DMS153 (cell line): ENCODE measurements at places on chromosomes 12 and 14.

DNA sequence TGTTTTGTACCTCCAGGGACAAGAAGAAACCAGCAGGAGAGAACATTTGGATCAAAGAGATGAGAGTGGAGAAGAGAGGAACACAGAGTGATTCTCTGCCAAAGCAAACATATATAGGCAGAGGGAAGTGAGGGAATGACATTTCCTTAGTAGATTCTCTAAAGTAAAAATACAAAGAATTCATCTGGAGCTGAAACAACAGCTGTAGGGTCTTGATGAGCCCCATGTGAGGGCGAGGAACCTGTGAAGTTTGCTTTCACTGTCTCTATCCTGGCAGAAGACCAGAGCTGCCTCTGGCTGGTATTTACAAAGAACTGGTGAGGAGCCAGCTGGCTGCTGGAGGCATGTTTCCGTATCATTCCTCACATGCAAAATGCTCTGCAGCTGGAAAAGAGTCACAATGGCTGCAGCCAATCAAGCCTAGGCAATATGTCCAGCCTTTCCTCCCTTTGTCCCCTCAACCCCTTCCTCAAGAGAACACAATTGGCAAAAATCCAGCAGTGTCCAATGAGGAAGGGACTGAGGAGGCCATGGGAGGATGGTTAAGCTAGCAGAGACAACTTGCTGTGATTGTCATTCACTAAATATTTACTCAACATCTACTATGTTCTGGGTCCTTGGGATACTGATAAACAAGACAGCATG, 122.5 kb downstream of the PHLDA1 start:
- DNase-seq: peak; percentile 59

GRCh38 chr14:96752125-96752524, 45.1 kb upstream of the VRK1 start:
- DNase-seq: no peak

DNA sequence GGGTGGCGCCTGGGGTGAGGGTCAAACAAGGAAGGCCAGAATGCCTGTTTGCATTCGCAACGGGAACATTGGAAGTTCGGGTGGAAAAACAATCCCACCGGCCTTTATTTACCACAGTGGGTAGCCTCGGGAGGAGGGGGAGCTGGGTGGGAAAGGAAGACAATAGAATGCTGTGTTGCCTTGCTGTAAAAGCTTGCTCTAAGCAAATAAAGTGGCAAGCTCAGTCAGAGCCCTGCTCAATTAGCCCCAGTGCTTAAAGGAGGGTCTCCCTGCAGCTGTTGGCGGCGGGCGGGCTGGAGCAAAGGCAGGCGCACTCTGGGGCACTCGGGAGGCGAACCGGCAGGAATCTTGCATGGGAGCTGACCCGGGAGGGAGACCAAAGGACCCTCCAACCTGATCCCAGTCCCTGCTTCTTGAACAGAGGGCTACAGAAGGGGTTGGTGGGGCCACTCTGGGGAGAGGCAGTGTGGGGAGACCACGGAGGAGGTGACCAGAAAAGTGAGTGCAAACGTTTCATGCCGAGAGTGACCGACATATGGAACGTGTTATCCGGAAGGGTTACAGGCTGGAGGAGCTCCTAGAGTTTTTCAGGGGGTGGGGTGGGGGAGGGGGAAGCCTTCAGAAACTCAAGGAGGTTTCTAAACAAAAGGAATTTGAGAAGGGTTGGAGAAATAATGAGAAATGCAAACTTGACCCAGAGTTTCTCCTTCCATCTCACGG, 48.5 kb downstream of the NTF3 start:
- peak; percentile 44 for DNase-seq

DNA sequence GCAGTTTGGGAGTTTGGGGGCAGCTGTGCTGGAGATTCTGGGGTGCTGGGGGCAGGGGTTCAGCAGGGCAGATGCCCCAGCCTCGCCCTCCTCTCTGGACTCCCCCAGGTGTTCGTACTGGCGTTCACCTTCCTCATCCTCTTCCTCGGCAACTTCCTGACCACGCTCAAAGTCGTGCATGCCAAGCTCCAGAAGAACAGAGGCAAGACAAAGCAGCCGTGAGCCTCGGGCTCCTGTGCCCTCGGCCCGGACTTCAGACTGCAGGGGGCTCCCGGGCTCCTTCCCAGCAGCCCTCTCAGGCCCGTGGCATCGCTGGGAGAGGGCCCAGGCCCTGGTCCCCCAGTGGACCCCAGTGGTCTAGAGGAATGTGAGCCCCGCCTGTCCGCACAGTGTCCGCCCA, 18.0 kb downstream of the RHOF start:
- no peak for DNase-seq

DNA sequence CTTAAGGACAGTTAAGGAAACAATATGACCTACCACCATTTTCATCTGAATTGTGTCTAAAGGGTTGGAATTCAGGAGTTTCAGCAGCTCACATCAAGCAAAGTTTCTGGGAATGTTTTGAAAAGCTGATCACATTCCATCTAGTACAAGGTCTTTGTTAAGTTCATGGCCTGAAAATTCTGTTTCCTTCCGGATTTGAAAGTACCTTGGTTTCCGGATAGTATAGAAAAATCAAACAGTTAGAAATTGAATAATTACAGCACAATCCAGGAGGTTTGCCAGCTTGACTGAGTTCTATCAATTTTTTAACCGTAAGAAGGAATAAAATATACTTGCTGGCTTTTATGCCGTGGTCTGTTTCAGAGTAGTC, 136.5 kb downstream of the HMGA2 start:
- no peak for DNase-seq

DNA sequence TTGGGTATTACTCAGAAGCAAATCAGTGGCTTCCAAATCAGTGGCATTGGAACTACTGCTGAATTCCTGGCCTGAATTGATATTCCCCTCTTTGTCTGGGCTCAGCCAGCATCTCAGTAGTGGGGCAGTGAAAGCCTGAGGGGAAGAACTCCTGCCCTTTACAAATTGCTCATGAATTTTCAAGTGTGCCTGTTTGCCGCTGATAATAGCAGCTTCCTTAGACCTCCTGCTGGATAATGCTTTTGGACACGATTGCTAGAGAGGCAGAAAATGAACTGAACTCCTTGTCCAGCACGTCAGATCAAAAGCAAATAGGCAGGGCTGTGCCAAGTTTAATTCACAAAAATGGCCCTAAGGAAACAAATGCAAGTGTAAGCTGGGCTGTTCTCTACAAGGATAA, 91.3 kb upstream of the GZMB start:
- DNase-seq: no peak

DNA sequence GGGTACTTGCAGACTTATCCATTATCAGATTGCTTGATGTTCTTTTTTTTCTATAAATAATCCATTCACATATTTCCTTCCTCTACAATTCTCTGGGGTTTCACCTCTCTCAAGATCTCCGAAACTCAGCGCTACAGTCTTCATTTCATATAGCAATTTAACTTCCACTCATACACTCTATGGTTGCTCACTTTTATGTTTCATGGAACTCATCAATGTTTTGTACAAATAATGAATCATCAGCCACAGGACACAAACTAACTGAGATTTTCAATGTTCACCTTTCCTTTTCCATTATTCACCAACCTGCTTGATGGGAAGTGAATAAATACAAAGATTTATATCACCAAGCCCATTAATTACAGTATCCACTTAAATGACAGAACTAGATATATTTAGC, 534.7 kb downstream of the LRFN5 start:
- DNase-seq: no peak

GRCh38 chr12:93315907-93316622, 61.7 kb upstream of the NUDT4 start:
- no peak for DNase-seq

- DNase-seq: no peak
Measured at GRCh38 chr12:9132008-9132535, 16.4 kb upstream of the A2M start.

DNA sequence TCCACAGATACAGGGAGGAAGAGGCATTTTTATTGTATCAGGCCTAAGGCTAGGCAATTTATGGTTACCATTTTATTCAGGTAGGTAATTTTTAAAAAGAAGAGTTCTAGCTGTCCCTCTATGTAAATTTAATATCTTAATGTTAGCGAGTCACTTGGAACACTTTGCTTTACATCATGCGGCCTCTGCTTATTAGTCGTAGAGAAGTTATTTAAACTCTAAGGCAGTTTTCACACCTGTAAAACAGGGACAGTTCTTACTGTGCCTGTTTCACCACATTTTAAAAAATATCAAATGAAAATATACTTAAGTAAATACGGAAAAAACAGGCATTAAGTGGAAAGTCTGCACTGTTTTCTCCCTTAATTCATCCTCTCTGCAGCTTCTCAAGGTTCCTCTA, 71.4 kb upstream of the POC1B start:
- DNase-seq: no peak

GRCh38 chr14:26448181-26448855, 149.5 kb downstream of the NOVA1 start:
- DNase-seq: peak; percentile 85

- no peak for DNase-seq
Measured at GRCh38 chr14:95776798-95777534, 63.0 kb upstream of the TCL1A start.

DNA sequence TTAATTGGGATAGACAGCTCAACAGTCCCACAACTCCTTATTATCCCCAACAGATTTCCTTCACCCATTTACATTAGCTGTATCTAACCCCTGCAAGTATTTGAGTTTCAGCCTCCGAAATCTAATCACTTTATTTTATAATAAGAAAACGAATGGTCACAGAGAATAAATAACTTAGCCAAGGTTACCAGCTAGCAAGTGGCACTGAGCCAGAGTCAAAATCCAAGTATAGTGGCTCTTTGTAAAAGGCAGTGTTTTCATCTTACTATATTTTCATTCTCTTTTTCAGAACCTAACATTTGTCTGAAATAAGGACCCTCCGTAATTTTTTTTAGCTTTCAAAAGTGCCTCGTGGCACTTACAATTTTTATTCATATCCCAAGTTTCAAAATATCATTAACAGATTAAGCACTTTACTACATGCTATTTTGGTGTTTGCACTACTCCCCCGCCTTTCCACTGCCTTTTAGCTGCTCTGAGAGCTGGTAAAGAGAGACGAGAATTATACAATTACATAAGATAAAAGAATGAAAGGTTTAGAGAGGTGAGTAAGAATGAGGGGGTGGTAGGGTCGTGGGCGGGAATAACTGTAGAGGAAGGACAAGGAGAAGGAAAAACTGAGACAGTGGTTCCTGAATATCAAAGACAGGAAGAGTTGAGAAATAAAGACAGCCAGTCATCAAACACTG, 3.7 kb upstream of the USP15 start:
- DNase-seq: no peak

- no peak for DNase-seq
Measured at GRCh38 chr14:104286496-104286895, 148.1 kb downstream of the KIF26A start.

GRCh38 chr12:24479131-24479530, 469.8 kb downstream of the BCAT1 start:
- no peak for DNase-seq

DNA sequence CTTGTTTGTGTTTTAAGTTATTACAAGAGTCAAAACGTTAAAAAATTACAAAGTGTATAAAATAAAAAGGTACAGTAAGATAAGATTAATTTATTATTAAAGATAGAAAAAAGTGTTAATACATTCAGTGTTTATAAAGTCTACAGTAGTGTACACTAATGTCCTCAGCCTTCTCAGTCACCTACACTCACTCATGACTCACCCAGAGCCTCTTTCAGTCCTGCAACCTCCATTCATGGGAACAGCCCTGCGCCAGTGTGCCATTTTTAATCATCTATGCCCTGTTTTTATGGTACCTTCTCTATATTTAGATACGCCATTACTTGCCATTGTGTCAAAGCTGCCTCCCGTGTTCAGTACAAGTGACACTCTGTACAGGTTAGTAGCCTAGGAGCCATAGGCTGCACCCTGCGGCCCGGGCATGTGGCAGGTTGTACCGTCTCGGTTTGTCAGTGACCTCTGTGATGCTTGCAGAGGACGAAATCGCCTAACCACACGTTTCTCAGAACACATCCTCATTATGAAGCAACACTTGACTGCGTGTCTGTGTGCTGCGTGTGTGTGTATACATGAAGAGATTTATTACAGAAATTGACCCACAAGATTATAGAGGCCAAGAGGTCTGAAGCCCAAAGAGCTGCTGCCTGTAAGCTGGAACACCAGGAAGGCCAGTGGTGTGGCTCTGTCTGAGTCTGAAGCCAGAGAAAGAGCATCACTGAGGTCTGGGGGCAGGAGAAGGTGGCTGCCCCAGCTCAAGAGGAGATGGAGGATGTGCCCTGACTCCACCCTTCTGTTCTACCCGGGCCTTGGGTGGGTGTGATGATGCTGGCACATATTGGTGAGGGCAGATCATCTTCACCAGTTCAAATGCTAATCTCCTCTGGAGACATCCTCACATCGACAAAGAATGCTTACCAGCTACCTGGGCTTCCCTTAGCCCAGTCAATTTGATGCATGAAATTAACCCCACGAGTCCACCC, 116.6 kb upstream of the C14orf180 start:
- no peak for DNase-seq

DNA sequence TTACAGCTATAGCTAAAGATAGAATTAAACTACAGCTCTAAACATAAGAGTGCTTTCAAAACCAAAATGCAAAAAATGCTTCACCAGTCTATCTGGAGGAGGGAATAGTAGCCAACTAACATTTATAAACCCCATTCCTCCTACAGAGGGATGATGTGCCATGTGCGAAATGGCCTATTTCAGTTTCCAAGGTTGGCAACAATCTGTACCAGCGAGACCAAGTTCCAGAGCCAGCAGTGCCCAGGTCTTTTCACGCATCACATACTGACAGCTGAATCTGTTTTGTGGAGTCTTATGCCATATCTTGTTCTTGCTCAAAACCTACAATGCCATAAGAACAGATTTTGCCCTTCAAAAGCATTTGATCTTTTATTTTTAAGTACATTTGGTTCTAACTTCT, 24.5 kb downstream of the NELL2 start:
- no peak for DNase-seq

- DNase-seq: no peak
Measured at GRCh38 chr12:121124402-121125109, 8.1 kb upstream of the P2RX7 start.

- no peak for DNase-seq
Measured at GRCh38 chr12:42960087-42960527, 370.6 kb upstream of the PRICKLE1 start.

GRCh38 chr14:68819260-68819691, 26.4 kb upstream of the ZFP36L1 start:
- DNase-seq: no peak

GRCh38 chr12:48302161-48302911, 48.4 kb downstream of the ZNF641 start:
- no peak for DNase-seq

GRCh38 chr12:130596241-130596640, 119.9 kb downstream of the RIMBP2 start:
- no peak for DNase-seq

- DNase-seq: no peak
Measured at GRCh38 chr12:39692258-39692853, 72.8 kb upstream of the ABCD2 start.

- DNase-seq: no peak
Measured at GRCh38 chr14:99119554-99120525, 152.2 kb downstream of the BCL11B start.

GRCh38 chr12:6253278-6253677, 53.1 kb downstream of the CD9 start:
- DNase-seq: no peak

GRCh38 chr12:91687052-91688017, 458.3 kb downstream of the BTG1 start:
- DNase-seq: no peak
